Activated CD4-positive, alpha-beta T cell treated with anti-CD3 and anti-CD28 coated beads for 4 hours (primary cell): ENCODE measurements at places on chromosomes 11 and 22.

- DNase-seq: no peak
Observed at GRCh38 chr22:31461699-31462098, 27.9 kb downstream of the EIF4ENIF1 start.

GRCh38 chr11:130553306-130553705 is 104.9 kb downstream of the ADAMTS15 start:
- no peak for DNase-seq

- no peak for DNase-seq
Observed at GRCh38 chr11:125401746-125402145, 94.3 kb downstream of the FEZ1 start.

DNA sequence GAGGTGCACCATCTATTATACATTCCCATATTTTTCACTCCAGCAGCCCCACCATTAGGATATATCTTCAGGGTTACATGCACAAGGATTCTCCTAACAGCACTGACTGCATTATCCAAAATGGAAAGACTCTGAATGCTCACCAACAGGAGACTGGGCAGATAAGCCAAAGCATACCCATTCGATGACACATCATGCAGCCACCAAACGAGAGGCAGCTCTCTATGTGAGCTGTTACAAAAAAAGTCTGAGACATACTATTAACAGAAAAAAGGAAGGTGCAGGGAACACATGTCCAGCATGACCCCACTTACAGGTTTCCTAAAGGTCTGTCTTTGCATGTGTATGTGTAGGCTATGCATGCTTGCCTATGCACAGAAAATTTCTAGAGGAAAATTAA is 12.4 kb upstream of the SERPIND1 start:
- DNase-seq: no peak
